COLO829 (cell line): ENCODE measurements at places on chromosomes 3 and 15.

GRCh38 chr3:73497646-73498406 lies 126.9 kb downstream of the PDZRN3 start:
- DNase-seq, result no peak

DNA sequence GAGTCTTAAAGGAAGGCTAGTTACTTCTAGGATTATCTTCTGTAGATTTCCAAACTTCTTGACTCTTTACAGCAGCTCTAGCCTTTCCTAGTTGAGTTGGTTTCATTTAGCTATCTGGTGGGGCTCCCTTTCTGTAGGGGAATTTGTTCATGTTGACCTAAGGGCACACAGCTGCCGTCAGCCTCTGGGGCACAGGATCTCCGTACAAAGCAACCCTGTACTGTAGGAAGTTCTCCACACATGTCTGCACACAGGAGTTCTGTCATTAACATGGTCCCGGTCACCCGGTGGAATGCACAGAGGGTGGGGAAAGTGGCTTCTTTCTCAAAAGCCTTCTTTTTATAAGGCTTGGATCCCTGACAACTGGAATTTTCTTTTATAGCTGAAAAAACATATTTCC lies 88.7 kb upstream of the TNIK start:
- peak; percentile 82 for DNase-seq

DNA sequence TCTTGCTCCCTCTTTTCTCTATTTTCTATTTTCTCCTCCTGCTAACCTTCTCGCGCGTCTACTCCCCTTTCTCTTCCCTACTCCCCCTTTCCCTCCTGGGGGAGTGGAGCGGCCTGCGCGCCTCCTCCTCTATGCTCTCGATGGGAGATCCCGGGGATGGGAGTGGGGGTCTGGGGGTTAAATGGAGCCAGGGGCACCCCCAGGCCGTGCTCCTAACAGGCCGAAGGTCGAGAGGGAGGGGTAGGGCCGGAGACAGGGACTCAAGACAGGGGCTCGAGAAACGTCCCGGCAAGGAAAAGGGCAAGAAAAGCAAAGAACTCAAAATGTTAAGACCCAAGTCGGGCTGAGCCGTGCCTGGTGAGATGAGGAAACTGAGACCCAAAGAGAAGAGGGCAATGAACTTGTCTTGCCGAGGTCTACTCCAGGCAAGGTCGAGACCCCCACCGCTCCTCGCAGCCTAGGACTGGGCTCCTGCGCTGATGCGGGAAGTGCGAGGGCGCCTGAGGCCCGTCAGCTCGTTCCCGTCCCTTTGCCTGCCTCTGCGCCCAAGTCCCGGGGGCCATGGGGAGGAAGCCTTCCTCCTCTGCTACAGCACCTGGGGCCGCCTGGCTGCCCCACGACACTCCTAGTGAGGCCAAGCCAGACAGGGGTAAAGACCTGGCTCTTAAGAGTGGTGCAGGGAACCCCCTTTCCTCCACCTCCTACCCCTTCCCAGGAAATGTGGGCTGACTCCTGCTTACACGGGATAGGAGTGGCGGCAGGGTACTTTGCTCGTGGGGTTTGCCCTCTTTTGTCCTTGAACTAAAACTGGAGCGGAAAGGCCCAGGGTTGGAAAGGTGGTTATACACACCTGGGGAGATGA lies 770 bp upstream of the MEGF11 start:
- no peak for DNase-seq

DNA sequence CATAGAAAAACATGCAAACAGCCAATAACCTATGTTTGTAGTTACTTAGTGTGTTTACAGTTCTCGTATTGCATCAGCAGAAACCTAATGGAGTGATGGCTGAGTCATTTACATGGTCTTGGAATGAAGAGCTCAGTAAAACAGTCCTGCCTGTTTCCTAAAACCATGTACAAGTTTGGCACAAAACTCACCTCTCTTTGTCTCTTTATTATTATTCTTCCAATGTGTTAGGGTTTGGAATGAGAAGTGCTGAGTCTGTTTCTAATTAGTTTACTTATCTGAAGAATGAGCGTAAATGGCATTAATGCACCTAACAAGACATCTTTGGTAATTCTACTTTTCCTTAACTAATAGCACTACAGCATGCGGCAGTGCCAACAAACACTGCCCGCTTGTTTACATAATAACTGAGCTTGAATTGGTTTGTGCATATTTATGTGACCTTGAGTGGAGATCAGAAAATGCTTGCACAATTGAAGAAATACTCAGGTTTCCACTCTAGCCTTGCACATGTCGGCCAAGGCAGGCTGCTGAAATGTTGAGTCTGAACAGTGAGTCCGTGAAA lies 385.4 kb upstream of the SEMA6D start:
- no peak for DNase-seq

- DNase-seq, result peak; percentile 51
These were observed 17.9 kb upstream of the ANKRD28 start for GRCh38 chr3:15815696-15816095.
